ENCODE measurements at places on chromosomes 1 and 21.

DNA sequence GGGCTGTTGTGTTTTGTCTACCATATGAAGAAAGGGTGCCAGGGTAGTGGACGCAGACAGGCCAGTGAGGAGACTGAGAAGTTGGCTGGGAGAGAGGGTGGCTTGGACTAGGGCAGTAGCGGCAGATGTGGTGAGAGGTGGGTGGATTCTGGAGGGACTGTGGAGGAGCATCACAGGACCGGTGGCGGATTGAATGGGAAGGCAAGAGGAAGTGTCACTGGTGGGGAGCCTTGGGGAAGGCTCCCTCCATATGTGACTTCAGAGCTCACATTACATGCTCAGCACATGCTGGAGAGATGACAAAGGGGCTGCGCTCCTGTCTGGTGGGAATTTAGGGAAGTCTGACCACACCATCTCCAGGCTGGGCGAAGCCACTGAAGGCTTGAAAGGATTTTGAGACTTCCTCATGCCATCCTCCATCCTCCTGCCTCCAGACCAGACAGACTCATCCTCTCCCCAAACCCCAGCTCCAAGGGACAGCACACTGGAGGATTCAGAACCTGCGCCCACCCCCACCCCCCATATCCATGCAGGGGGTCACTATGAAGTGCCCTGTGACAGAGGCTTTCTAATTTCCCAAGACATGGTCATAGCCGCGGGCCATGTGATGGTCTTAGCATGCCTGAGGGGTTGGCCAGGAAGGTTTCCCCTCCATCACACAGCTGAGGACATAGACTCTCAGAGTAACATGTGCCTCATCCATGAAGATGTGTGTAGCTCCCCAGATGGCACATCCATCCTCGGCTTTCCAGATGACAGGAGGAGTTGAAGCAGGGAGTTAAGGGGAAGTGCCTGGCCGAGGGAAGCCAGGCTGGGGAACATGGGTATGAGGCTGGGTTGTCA is 138.8 kb upstream of the WNT4 start:
- DNase-seq: no peak

- DNase-seq: no peak
Observed at GRCh38 chr1:199866210-199866617, 161.3 kb upstream of the NR5A2 start.

- no peak for DNase-seq
Observed at GRCh38 chr1:118183586-118183985, 1.4 kb downstream of the SPAG17 start.

- DNase-seq: peak; percentile 81
Observed at GRCh38 chr1:204763773-204764427, 78.4 kb upstream of the LRRN2 start.

DNA sequence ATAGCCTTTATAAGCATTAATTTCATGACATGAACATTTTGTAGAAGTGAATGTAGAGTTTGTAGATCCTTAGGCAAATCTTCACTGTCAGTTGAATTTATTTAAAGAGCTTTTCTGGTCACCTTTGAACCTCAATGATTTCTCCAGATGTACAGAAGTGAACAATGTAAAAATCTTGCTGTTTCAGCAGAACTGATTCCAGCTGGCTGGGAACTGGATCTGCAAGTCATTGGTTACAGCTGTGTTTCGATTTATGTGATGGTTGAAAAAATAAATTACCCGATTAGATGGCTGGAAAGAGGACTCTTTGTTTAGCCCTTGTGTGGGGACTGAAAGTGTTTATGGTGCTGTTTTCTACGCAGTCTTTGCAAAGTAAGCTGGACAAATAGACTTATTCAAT is 849.8 kb downstream of the USP25 start:
- DNase-seq: no peak

DNA sequence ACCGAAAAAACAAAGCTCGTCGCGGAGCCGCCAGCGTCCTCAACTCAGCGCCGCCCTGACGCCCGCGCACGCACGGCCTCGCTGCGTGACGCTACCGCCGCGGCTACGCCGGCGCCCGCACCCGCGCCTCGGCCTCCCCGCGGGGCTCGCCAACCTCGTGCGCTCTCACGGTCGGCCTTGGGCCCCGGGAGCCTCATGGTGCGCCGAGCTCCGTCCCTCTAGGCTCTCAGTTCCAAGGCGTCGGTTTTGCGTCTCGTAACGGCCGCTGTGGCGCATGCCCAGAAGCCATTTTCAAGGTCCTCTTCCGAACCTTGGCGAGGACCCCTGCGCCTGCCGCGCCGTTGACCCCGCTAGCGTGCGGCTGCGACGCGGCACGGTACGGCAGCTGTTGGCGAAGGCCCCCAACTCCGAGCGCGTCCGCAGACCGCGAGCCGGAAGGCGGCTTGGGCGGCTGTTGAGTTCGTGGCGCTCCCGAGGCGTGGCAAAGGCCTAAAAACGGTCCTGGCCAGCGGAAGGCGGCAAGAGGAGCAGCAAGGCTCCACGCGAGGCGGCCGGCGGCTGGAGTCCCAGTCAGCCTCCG is at the start of gene HENMT1:
Gene HENMT1 (minus strand): TSS at position 64 of the 580 bp plus-strand sequence. CDS start 1,209 bp downstream, outside the sequence.
- no peak for DNase-seq

GRCh38 chr1:221343136-221343535 is 398.8 kb downstream of the DUSP10 start:
- no peak for DNase-seq

GRCh38 chr1:183246436-183246835 is 60.4 kb downstream of the LAMC2 start:
- DNase-seq: no peak

- DNase-seq: no peak
Observed at GRCh38 chr1:53125623-53126360, 16.6 kb downstream of the SLC1A7 start.

GRCh38 chr1:161691846-161692245 is 15.2 kb upstream of the FCRLA start:
- DNase-seq: no peak
